ENCODE measurements at places on chromosomes 3 and 15.

DNA sequence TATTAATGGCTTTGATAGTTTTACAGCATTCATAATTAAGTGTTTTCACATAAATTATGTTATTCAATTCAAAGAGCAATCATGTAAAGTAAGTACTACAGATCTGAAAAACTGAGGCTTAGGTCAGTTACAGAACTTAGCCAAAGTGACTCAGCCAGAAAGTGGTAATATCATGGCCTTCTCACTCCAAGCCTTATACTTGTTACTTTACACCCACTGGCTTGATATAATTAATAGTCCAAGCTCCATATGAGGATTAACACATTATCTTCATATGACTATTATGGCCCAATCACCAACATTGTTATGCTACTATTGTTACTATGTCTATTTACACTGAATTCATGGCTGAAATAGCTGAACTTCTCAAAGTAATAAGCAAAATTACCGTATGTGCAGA, 50.7 kb downstream of the TIGIT start:
- DNase-seq = no peak

- no peak for DNase-seq
These were observed 14.1 kb downstream of the KLF15 start for GRCh38 chr3:126342991-126343648.

DNA sequence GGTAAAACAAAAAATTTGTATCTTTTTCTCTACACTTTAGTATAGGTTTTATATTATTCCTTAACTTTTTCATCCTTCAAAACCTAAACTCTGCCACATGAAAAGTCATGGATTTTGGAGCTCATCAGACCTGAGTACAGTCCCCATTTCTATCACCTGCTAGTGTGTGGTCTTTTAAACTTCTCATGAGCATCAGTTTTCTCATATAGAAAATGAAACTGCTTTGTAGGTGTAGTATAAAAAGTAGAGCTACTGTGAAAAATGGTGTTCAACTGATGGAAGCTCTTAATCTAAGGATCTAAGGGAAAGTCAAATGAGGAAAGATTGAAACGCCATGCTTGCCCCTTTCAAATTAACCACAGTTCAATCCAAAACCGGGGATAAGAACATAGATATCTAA, 686.5 kb downstream of the MECOM start:
- DNase-seq = no peak

- no peak for DNase-seq
These were observed 8.3 kb upstream of the LIPH start for GRCh38 chr3:185560676-185561075.

DNA sequence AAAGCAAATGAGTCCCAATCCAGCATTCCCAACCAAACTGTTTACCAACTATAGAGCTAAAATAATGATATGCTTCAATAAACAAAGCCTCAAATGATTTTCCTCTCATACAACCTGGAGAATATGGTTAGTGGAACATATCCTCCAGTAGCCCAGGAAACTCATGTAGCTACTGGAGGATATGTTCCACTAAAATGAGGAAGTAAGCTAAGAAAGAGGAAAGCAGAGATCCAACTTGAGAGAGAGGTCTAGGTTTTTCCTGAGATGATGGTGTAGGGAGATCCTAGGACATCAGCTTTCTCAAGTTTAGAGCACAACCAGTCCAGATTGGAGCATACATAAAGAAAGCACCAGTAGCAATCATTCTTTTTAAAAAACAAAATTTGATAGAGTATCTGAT, 44.6 kb upstream of the SLC4A7 start:
- no peak for DNase-seq

DNA sequence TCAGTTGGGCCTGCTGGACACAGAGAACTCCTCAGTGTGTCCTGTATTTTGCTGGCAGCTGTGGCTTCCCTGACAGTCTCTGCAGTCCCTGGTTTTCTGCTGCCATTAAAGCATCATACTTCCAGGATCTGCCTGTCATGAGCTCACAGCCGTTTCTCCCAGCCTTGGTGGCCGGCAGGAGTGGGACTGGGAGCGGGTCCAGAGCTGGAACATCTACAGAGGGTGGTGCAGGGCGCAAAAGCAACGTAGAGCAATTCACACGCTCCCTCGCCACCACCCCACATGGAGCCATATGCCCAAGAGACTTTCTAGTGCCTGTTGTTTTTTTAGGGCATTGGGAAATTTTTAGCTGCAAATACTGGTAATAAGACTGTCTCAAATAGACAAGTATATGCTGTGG, 33.6 kb downstream of the ABTB1 start:
- no peak for DNase-seq
